ENCODE measurements at places on chromosomes 3 and 15.

DNA sequence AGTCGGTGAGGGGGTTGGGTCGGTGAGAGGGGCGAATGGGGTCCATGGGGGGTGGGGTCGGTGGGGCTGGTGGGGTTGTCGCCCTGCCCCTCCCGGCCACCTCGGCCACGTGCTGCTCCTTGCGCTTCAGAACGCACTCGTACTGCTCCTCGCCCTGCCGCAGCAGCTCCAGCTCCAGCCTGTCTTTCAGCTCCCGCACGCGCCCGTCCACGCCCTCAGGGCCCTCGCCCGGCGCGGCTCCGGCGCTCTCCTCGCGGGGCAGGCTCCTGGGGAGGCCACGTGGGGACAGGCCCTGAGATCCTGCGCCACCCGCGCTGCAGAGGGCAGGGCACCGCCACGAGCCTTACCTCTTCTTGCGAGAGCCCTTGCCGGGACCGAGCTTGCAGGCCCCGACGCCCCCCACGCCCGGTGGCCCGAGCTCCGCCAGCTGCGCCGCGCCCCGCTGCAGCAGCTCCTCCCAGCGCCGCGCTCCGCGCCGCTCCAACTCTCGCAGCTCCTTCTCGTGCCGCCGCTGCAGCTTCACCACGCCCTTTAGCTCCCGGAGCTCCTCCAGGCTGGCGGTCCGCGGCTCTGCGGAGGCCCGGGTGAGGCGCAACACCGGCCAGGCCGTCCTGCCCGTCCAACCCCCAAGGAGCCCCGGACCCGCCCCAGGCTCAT lies 8.2 kb upstream of the ANKRD63 start:
- DNase-seq: no peak

DNA sequence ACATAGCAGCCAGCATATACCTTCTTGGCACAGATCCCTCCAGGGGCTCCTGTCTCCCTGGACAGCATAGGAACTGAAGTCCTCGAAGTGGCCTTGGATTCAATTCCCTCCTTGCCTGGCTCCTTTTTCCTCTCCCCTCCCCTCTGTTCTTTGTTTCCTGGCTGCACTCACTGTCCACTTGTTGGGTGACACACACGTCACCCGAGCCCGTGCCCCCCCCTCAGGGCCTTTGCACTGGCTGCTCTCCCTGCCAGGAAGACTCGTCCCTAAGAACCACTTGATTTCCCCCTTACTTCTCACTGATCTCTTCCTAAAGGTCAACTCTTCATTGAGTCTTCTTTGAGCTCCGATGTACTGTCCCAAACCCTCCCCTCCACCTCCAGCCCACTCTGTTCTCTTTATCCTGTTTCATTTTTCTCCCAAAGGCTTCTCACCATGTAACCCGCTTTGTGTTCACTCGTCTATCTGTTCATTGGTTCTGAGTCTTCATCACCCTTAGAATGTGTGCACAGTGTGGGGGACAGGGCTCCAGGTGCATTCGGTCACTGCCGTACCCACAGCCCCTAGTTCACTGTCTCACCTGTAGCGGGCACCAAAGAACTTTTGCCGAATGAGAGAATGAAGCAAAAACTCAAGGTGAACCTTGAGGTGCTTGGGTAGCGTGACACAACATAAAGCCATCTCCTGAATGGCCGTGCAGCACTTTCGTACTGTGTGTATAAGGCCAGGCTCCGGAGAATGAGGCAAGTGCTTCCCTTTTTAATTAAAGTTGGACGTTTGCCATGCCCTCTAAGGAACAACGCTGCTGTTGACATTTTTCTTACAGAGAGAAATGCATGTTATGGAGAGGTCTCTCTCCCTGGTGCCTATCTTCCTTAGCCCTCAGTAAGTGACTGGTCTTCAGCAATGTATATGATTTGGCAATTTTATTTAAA lies 74.0 kb downstream of the CHRNA7 start:
- DNase-seq: no peak

GRCh38 chr3:21750831-21751391 lies at the start of gene ZNF385D:
ZNF385D (minus strand) TSS chr3:21751210; CDS start chr3:21750916, 294 bp downstream.
- no peak for DNase-seq

DNA sequence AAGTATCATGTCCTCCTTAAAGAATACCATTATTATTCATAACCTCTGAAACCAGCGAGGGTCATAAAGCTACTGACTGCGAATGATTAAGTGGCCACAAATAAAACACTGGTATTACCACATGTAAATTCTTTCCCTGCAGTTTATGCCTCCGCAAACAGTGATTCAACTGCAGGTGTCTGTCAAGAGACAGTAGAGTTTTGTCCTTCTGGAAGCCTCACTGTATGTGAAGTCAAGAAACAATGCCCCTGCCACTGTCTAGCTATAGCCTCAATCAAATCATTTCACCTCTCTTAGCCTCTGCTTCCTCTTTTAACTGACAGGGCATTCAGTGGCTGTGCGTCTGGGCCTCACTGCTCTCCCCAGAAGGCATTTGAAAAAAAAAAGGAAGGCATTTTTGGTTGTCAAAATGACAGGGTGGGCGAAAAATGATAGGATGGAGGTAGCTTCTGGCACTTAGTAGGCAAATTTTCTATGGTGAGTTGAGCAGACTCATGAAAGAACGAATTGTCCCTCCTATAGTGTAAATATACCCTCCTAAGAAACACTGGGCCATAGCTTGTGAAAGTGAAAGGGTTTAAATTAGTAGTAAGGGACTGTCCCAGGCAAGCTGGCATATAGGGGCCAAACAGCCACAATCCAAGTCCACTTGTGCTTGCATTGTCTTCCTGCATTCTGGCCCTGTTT lies 66.7 kb downstream of the FILIP1L start:
- DNase-seq: no peak

- DNase-seq: no peak
Observed at GRCh38 chr3:127733781-127734180, 61.0 kb downstream of the ABTB1 start.

DNA sequence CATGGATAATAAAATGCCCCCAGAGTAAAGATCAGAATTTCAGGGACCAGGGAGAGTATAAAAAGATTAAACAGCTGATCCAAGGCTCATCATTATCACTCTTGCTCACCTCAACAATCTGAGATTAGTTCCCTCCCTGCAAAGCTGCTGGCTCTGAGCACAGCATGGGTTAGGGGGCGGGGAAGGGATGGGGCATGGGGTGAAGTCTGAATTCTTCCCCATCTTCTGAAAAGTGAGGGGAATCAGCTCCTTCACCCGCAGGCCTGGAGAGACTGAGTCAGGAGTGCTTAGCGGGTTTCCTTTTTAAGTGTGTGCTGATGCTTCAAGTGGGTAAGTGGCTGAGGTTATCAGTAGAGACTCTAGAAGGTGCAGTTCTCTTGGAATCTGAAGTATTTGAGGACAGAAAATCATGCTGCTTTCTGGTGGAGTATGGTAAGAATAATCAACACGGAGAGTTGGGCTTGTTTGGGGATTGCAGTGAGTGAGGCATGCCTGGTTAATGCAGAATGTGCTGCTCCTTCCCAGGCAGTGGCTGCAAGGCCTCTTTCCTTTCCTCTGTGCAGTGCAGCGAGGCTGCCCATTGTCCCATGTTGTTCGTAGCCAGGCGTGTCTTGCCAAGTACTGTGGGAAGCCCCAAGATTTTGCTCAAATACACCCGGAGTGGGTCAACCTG lies 59.2 kb upstream of the TRAK1 start:
- DNase-seq: no peak

- no peak for DNase-seq
Observed at GRCh38 chr15:69132977-69133861, 27.2 kb upstream of the GLCE start.

GRCh38 chr3:78614486-78614885 lies 1153.3 kb downstream of the ROBO1 start:
- DNase-seq: no peak

DNA sequence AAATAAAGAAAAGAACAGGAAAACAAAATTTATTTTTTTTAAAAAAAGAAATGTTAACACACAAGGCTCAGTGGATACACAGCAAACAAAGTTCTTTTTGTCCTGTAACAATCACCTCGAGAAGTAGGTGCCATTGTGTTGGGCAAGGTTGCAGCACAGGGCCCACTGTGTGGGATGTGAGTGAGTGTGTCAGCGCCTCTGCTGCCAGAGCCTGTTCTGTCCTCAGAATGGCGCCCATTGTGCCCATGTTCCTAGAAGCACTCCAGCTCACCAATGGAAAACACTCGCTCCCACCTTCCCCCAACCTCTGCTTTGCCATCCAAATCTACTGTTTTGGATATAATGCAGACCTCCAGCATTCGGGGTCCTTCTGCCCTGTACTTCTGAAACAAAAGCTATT lies 84.9 kb upstream of the CLDN18 start:
- DNase-seq: no peak

DNA sequence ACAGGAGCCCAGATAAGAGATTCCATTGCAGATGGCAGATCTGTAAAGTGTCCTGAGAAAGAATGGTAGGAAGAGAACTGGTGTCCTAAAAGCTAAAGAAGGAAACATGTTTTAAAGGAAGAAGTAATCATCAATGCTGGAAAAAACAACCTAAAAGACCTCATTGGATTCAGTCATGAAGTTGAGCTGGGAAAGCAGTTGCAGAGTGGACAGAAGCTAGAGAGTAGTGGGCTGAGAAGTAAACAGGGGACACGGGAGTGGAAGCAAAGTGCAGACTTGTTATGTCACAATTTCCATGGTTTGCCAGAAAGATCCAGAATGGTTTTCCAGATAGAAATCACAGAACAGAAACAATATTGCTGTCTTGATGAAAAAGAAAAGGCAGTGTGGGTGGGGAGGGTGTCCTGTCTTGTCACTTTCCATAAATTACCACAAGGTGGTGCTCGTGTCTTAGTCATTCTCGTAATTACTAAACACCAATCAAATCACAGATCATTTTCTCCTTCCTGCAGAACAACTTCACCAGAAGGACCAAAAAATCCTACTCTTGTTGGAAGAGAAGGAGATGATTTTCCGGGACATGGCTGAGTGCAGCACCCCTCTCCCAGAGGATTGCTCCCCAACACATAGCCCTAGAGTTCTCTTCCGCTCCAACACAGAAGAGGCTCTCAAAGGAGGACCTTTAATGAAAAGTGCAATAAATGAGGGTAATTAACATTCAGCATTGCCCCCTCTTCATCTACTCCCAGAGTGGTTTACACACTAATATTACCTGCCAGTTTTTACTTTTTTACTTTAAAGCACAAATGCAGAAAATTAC lies 64.5 kb downstream of the KLHL25 start:
- DNase-seq: no peak

DNA sequence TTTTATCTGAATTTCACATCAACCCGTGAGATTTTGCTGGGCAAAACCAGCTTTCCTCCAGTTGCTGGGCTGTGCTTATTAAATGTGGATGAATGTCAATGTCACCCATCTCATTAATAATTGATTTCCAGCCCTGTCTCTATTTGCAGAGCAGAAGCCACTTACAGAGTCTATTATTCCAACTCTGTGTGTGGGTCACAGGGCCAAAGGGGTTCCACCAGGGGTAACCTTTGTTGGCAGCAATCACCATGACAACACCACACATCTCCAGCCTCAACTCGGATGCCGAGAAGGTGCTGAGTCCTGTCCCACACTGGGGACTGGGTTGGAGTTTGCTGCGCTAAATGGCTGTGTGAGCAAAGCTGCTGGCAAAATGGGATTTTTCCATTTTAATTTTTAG lies 51.1 kb upstream of the WNT5A start:
- DNase-seq: no peak

DNA sequence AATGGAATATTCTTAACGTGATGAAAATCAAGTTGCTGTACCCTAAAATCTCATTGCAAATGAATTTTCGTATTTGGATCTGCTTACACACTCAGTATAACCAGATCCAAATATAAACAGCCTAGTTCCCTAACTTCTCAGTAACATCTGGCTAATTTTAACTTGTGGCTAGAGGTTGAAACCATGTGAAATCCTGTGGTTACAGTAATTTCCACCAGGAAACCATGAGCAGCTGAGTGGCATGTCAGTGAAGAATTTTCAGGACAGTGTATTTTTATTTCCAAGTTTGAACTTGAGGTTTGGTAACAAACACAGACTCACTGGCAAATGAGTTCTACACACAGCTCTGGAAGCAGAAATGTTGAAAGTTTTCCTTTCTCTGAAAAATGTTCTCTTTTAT lies 754.1 kb downstream of the NR2F2 start:
- no peak for DNase-seq

DNA sequence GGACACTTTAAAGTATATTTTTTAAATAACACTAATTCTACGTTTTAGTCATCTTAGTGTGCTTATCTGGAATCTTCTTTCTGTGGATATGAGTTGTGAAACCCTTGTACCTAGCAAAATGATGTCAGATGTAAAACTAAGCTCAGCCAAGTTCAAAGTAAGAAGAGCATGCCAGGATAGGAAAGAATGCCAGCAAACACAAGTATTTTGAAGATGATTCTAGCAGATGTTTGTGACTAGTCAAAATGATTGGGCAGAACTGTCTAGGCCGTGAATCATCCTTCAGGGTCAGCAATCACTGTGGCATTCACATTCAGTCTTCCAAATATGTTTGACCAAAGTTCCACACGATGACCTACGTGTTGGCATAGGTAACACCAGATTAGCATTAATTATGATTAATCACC lies 5.4 kb upstream of the PLOD2 start:
- no peak for DNase-seq

DNA sequence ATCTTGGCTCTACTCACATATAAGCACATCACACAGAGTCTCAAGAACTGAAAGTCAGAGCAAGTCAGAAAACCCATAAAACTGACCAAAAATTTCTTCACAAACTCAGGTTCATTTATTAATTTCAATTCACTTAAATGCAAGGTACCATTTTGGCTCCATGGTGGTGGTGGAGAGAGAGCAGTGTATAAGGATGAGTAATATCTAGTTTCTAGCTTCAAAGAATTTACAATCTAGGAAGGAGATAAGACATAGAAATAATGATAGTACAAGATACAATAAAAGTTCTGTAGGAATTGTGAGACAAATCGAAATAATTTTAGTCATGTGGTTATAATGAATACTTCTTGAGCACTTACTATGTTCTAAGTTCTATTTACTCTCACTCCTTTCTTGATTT lies 6.7 kb upstream of the TP53BP1 start:
- no peak for DNase-seq

GRCh38 chr3:145134738-145135137 lies 1026.2 kb downstream of the PLOD2 start:
- no peak for DNase-seq

GRCh38 chr3:142053244-142053643 lies 96.1 kb downstream of the TFDP2 start:
- DNase-seq: no peak

DNA sequence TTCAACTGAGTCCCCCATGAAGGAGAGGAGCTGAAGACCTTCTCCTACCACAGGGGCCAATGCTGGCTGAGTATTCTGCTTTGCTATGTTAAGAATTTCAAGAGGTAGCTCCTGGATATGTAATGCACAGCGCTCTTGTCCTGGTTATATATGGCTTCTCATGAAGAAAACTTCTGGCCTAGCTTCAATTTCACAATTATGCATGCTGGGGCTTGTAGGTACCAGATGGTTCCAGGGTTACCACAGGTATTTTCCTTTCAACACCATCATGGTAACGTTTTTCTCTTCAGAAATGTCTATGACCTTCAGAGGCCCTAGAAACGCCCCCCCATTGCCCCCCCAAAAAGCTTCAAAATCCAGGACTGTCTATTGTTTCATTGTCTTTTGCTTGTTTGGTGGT lies 311.7 kb upstream of the ICE2 start:
- no peak for DNase-seq

DNA sequence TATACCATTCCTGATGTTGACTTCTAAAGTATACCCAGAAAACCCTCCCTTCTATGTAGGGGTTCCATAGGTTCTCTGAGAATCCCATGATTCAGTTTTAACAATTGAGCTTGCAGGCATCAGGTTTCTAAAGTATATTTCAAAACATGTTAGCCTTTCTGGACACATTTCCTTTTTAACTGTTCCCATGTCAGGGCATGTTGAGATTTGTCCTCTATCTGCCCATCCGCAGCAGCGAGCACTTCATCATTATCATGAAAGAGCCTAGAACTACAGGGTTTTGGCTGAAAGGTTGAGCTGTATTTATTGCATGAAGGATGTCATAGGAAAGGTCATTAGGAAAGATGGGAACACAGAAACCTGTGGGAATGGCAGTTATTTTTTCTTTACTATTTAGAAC lies 201.1 kb upstream of the BHLHE40 start:
- DNase-seq: no peak

Data from stimulated activated CD8-positive, alpha-beta memory T cell treated with anti-CD3 and anti-CD28 coated beads, Interleukin-15, amount 100 ng/mL, for 4 hours (primary cell).